Activated gamma-delta T cell (primary cell): ENCODE measurements at places on chromosomes 6 and 20.

- no peak for DNase-seq
These were observed 219.2 kb upstream of the LRFN2 start for GRCh38 chr6:40806256-40806864.

DNA sequence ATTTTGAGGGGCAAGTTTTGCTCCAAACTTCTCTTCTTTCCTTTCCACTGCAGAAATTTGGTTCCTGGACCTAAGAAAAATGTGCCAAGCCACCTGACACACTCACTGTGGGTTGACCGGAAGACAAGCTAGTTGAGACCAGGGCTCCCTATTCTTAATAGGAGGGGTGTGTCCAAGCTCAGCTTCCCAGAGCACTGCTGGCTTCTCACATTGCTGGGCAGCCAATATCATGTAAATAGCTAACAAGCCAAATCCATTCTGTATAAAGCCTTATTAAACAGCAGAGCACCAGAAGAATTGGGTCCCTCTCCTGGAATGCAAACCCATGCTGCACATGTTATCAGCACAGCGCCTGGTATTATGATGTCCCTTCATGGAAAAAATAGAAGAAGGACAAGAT, 17.0 kb upstream of the SAMD3 start:
- no peak for DNase-seq

- DNase-seq: no peak
These were observed 31.3 kb downstream of the ANKRD6 start for GRCh38 chr6:89464295-89464694.

DNA sequence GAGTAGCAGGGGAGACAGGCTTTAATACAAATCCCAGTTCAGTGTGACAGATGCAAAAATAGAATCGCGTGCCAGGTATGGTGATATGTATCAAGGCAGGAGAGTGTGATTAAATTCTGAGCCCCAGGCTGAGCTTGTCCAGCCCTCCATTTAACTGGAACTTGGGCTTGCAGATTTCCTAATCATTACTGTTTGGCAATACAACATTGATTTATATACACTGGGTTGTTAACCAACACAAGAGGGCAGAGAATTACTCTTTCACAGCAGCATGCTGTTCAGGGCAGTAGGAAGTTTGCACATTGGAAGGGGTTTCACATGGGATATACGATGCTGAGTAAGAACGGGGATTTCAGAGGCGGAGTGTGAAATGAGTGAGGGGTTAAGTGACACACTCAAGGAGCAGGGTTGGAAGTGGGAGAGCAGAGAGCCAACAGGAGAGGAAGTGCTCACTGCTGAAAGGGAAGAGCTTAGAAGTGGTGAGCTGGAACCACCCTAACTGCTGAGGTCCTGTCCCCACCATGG, 70.8 kb upstream of the ATXN1 start:
- no peak for DNase-seq

- no peak for DNase-seq
These were observed 2.6 kb upstream of the TFAP2C start for GRCh38 chr20:56626367-56627121.
